ENCODE measurements at places on chromosomes 4 and X.
A peak's percentile ranks its signal among the peaks of the same experiment; 100 is the strongest.

GRCh38 chr4:100716416-100716815, 198.6 kb upstream of the EMCN start:
- DNase-seq, result no peak

- DNase-seq, result no peak
Observed at GRCh38 chrX:16002185-16002584, 121.2 kb upstream of the GRPR start.

DNA sequence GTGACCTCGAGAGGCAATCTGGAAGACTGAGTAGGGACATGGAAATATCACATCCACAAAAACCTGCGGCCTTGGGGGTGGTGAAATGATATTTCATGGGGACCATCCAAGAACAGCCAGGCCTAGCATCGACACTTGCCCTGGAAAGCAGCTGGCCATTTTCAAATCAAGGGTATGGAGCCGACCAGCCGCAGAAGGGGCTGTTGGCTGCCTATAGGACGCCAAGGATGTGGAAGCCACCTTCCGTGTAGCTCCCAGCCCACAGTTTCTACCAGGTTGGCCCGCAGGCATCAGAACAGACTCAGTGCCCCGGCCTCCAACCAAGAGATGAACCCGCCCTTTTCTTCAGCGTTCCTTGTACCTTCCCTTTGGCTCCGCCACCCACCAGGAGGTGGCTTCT, 5.4 kb upstream of the LOC101059915 start:
- DNase-seq, result no peak

DNA sequence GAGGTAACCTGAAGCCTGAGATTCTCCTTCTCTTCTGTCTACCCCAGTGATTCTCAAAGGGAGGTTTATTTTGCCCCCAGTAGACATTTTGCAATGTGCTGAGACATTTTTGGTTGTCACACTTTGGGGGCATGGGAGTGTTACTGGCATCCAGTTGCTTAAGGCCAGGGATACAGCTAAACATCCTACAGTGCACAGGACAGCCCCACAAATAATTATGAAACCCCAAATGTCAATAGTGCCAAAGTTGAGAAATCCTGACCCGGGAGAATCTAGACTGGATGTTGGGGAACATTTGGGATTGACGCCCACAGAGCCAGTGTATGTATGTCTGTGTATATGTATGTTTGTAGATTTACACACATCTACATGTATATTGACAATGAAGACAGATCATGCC, 13.2 kb downstream of the MID1 start:
- no peak for DNase-seq

GRCh38 chr4:24775750-24776149, 19.6 kb upstream of the SOD3 start:
- no peak for DNase-seq

DNA sequence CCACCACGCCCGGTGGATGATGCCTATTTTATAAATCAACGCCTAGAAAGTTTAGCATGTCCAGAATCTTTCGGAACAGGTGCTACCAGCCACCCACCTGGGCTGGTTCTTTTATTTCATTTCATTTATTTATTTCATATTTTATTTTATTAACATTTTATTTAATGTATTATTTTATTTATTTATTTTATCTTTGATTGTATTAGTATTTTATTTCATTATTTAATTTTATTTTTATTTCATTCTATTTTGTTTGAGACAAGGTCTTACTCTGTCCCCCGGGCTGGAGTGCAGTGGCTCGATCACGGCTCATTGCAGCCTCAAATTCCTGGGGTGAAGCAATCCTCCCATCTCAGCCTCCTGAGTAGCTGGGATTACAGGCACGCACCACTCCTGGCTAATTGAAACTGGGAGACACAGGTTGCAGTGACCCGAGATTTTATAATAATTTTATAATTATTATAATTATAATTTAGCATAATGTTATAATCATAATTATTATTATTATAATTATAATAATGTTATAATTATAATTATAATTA, 187.2 kb downstream of the SHOX start:
- no peak for DNase-seq

GRCh38 chr4:54368281-54369265, 139.5 kb downstream of the PDGFRA start:
- DNase-seq, result no peak

DNA sequence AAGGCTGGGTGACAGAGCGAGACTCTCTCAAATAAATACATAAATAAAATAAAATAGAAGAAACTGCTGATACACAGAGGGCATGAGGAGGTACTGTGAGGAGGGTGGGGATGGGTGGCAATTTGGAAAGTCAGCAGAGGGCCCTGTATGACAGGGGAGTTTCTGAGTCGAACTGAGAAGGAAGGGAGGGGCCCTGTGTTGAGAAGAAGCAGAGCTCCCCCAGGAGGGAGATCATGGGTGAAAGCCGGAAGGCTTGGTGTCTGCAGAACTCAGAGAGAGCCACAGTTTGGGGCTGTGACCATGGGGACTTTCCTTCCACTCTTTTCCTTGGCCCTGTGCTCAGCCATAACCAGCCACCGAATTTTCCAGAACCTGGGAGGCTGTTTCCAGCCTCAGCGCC, 24.8 kb upstream of the AFAP1 start:
- DNase-seq, result no peak

DNA sequence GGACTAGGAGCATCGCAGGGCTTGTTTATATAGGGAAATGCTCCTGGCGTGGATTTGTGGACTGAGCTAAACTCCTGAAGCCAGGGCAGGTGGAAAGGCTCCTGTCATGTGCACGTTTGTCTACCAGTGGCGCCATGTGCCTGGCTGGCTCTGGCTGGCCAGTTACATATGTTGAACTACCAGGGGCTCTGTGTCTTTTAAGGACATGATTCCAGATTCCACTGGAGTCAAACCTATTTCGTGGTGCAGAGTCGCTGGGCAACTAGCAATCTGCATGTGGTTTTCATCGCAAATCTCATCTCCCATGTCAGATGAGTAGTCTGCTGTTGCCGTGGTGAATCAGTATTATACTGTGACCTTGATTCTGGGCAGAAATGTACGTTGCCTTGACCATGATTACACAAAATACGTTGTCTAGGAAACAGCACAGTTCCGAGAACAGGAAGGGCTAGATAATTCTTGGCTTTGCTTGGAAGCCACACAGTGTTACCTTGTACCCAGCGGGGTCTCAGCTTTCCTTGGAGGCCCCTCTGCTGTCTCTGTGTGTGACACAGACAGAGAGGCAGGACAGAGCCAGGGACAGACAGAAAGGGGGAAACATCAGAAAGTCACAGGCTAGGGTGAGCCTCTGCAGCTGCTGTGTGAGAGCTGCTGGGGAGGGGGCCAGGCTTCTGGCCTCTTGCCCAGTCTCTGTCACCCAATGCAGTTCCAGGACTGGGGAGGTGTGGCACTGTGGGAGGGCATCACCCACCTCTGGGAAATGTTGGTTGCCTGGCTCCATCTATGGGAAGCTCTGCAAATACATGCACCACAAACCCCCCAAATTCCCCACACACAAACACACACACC, 19.2 kb downstream of the PNMA6E start:
- no peak for DNase-seq

DNA sequence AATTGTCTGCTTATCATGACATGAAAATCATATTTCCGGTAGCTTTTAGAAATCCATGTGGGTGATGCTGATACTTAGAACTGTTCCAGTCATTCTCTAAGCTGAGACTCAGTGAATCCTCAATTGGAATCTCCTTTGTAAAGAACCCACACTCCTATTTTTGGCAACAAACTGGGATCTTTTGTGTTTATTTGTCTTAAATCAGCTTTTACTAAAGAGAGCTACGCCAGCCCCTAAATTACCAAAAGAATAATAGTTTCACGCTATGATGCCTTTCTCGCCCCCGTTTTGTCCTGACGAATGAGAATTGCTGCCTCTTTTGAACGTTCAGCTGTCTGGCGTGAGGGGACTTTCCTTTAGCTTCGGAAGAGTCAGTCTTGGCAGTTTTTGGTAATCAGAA, 195.9 kb downstream of the SHOX start:
- DNase-seq, result no peak

- DNase-seq, result no peak
Observed at GRCh38 chrX:104282166-104282725, 27.5 kb upstream of the ESX1 start.

GRCh38 chr4:41512136-41512535, 25.8 kb upstream of the LIMCH1 start:
- DNase-seq, result no peak

- DNase-seq, result no peak
Observed at GRCh38 chr4:6270636-6271121, 1.0 kb downstream of the WFS1 start.

DNA sequence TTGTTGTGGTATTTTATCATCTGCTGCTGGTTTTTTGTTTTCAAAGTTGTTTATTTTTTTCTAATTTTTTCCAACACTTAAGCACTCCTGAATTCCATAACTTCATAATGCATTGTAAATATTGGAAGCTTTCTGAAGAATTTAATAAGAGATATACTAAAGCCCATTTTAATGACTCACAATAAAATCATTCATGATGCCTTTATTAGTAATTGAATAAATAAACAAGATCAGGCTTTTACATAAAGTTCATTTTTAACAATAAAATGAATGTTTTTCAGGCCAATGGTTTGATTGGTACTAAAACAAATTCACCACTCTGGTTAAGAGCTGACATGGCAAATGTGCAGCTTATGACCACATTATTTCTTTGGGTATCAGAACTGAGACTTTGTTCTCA, 408.2 kb upstream of the SMIM31 start:
- DNase-seq, result no peak

DNA sequence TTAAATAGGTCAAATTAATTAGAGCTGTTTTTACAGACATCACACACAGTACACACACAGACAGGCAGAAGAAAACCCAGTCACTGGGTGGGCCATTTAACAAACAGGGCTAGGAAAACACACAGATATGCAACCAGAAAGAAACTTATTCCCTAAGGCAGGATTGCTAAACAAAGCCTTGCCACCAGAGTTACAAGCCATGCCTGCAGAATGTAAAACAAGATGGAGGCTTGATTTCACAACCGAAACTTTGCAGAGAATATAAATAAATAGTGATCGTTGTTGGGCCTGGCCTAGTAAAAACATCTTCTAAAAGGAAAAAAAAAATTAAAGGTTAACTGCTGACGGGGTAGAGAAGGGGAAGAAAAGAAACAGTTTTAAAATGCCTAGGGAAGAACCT, 212.3 kb downstream of the NAP1L3 start:
- no peak for DNase-seq

DNA sequence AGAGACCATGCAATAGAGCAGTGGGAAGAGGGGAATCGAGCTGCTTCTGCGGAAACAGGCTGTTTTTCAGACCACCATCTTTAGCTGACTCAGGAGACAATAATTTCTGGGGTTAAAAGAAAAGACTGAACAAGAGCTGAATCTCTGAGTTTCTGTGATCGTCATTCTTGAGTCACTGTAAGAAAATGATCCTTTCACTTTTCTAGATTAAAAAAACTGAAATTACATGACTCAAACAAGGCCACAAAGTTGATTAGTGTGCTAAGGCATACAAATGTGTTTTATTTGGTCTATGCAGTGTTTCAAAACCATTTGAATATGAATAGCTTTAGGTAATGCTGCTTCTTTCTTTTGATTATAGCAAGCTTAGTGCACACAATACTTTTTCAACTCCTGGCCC, 194.4 kb upstream of the RPL34 start:
- DNase-seq, result no peak

- DNase-seq, result no peak
Observed at GRCh38 chr4:163654621-163655020, 160.1 kb downstream of the TMA16 start.

GRCh38 chr4:97500423-97500822, 642.9 kb downstream of the STPG2 start:
- DNase-seq, result no peak

- no peak for DNase-seq
Observed at GRCh38 chrX:16593801-16594200, 56.2 kb upstream of the S100G start.

GRCh38 chrX:15947648-15948317, 93.2 kb upstream of the AP1S2 start:
- no peak for DNase-seq

- DNase-seq, result no peak
Observed at GRCh38 chr4:73404042-73404441, at the start of gene ALB. ALB (plus strand) TSS chr4:73404287; CDS start chr4:73404328, 41 bp downstream.

DNA sequence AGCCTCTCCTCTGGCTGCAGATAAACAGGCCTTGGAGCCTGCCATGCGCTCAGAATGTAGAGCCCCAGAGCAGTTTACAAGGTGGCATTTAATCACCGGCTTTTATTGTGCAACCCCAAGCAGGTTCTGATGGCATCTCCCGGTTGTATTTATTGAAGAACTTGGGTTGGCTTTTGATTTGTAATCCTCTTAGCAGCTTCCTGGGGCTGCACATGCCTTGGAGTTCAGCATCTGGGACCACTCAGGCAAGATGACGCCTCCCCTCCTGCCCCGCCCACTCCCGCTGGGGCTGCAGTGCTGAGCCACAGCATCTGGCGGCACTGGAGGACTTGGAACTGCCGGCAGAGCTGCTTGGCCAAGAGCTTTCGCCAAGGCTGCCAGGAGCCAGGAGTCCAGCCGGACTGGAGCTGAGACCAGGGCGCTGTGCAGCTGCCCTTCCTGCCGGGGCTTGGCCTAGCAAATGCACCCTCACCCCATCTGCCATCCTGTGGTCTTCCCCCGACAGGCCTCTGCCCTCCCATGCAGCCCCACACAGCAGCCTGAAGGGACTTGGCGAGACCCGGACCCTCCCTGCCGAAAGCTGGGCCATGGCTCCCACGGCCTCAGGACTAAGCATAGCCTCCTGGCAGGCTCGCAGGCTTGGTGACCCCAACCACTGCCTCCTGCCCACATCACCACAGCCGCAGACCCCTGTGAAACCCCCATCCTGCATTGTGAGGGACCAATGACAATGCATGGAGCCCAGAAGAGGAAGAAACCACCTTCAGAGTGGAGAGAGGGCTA, 5.4 kb downstream of the HTRA3 start:
- DNase-seq, result no peak

DNA sequence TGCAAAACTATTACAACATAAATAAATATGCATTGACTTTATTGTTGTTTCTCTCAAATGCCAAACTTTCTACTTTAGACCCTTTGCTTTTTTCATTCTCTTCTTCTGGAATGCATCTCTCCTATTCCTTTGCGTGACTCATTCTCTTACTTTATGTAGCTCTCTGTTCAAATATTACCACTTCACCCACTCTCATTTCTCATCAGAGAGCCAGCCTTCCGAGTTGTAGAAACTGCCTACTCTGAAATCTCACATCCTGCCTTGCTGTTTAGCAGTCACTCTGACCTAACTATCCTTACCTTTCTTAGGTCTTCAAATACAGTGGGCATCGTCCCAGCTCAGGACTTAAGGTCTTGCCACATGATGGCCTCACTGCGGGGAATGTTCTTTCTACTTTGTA, 143.5 kb downstream of the GALNTL6 start:
- DNase-seq, result no peak

- peak; percentile 65 for DNase-seq
Observed at GRCh38 chr4:1130316-1131186, 17.2 kb upstream of the RNF212 start.
